ENCODE measurements at places on chromosomes 2 and 18.

DNA sequence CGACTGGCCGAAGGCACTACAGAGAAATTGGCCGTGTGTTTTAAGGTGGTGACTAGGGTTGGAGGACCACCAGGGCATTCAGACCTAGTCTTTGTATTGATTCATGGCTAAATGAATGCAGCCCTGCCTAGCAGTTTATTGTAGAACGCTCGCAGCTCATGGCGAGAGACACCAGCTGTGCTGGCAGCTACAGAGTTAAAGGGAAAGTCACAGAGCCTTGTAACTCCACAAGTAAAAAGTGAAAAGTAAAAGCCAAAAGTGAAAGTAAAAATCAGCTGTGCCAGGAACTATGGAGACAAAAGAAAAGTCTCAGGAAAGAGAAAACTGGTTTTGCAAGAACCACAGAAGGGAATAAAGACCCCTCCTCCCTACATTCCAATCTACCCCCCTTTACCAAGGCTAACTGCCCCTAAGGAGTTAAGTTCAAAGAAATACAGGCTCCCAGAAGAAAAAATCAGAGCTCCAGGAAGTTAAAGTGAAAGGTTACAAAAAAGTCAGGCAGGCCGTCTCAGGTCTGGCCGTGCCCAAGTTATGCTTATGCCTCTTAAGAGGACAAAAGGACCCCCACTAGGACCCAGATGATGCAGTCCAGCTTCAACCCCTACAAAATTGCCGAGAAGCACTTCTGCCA, 46.4 kb upstream of the SELENOI start:
- no peak for DNase-seq

DNA sequence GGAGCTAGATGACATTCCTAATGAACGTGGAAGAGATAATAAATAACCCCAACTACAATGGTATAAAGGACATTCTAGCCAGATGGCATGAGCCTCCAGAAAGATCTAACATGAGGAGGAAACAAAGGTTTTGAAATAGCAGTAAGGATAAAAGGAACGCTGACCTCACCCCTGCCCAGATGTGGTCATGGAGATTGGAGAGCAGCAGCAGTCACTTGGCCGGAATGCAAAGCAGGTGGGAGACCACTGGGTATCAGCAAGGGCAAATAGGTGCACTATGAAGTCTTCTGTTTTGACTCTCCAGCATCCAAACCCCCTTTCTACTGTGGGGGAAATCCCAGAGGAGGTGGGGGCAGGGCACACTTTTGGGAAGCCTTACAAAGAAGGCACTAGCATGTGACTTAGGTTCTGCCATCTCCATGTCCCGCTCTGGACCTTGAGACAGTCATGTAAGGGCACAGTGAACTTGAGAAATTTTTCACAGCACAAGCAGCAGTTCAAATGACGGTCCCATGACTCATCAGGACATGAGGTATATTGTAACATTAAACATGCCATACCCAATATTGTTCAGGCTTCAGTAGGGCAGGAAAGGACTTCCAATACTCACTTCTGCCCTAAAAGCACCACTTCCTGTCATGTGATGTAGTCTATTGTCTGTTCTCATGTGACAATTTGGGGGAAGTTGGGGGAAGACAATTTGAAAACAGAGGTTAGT, 55.2 kb downstream of the METTL4 start:
- no peak for DNase-seq

DNA sequence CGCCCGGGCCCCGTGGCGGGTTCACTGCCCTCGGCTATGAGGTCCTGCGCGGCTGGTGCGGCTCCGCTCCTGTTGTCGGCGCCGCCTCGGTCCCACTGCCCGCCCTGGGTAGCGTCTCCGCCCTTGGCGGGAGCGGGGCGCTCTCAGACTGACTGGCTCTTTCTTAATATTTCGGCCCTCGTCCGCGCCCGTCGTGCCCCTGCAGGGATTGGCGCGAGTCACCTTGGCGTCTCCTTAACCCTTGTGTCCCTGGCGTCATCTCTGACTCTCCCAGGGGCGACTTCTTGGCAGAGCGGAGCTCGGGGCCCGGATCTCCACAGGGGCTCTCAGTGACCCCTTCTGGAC, 1.3 kb downstream of the PTMA start:
- no peak for DNase-seq

DNA sequence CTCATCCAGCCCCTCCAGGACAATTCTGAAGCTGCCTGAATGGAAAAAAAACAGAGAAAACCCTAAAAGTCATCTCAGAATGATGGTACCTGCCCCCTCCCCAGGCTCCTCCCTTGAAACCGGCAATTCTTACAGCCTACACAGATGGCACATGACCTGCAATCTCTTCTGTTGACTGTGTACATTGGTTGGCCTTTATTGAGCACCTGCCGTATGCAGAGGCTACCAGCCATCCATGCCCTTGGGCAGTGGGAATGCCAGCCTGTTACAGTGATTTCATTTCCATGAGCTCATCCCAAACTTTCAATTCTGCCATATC, 57.1 kb downstream of the EMX1 start:
- no peak for DNase-seq

GRCh38 chr2:34808426-34808825, 1209.3 kb upstream of the FAM98A start:
- DNase-seq, result no peak

DNA sequence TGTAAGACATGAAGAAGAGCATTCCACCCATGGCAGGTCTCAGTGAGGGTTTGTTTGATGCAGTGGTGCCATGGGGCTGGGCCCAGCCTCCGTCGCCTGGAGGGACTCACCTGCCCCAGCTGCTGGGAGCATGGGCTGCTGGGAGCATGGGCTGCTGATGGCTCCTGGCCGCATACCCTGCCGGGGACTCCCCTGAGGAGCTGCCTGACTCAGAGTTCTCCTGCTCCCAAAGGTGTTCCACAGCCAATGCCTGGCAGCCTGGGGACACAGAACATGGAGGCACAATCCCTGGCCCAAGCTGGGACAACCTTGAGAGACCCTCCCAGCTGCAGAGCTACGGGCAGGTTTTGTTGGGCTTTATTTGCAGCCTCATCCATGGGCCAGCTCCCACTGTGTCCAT, 108.4 kb downstream of the COPS8 start:
- no peak for DNase-seq

DNA sequence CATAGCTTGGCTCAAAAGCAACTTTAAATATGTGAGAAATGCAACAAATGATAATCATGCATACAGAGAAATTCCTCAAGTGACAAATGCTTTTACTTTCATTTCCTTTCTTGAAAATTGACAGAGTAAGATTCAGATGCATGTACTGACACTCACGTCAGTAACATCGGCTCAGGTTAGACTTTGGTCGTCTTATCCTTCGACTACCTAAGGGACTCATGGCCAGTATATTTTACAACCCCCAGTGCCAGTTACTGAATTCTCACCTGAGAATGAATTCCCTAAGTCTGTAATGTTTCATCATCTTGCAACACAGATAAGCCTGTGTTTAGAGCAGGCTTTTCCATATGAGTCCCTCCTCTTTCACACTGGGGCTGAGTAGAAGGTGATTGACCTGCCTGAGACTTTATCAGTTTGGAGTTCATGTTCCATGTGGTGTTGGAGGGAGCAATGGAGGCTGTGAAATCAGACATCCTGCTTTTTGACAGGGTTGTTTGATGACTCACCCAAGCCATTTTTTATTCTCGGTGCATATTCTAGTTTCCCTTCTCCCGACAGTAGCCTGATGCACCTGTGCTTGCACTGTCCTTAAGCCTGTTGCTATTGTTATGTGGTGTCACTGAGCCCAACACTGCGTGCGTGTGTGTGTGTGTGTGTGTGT, 30.5 kb upstream of the ATP8B1 start:
- no peak for DNase-seq

DNA sequence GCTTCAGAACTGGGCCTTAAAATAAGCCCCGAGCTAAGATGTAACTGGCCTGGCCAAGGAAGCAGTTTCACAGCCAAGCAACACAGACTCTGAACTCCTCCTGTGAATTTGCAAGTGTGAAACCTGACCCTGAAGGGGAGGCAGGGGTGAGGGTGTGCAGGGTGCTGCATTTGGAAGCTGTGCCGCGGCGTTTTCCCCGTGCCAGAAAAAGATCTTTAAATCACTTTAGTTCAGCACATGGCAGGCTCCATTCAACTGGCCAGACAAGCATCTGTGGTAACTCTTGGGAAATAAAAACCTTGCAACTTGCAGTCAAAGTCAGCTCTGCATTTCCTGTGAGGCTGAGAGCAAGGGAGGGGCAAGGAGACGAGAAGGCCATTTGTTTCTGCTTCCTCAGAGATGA, 209.3 kb upstream of the SOX11 start:
- DNase-seq, result no peak

DNA sequence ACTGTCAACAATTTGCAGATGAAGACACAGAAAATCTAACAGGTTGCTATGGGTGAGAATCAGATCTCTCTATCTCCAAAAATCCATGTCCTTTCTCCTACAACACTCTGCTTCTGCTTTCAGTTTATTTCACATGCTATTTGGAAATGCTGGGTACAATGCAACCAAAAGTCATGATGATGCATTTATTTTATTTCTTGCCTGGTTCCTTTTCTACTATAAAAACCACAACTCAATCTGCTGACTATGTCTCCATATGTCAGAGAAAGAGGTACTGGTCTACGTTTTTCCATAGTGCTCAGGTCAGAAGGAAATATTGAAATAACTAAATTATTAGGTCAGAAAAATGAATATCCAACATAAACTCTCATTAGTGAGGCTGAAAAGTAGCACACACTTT, 20.5 kb downstream of the RAD51AP2 start:
- no peak for DNase-seq

DNA sequence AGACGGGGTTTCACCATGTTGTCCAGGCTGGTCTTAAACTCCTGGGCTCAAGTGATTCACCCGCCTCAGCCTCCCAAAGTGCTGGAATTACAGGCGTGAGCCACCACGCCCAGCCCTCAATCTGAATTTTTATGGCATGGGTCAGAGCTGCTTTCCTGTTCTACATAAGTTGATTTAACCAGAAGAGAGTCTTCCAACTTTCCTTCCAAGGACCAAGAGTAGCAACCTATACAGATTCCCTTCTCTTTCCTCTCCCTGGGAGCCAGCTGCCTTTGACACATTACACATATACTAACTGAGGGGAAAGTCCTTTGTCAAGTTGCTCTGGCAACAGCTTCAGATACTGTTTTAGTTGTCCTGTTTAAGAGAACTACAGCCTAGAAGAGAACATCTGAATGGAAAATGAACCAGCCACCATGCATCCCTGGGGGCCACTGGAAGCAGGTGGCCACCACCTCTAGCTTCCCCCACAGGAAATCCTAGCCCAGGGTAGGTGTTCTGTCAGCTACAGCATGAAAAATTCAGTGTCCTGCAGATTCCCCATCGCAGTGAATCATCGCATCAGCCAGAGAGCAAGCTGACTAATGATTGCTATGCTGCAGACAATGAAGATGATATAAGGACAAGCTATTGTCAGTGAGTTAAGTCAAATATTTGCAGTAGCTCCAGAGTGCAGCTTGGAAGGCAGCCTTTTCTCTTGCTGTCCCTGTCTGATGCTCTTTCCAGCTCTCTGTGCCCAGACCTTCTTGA, 62.9 kb downstream of the POMC start:
- DNase-seq, result no peak

- DNase-seq, result no peak
Observed at GRCh38 chr2:169513926-169514325, 4.4 kb downstream of the KLHL41 start.

GRCh38 chr2:169105476-169105875, 36.1 kb downstream of the DHRS9 start:
- no peak for DNase-seq

DNA sequence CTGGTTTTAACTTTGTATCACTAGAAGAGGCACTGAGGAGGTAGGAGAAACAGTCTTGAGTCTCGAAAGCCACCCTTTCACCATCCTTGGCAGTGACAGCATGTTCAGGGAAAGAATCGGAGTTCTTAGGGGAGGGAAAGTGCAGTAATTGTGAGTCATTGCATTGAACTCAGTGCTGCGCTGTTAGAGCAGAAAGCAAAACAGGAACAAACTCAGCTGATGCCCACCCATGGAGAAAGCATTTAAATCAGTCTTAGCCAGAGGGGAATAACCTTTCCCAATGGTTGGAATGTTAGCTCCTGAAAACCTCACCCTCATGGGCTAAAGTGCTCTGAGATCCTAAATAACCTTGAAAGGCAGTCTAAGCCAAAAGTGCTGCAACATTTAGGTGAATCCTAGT, 845.6 kb upstream of the CNTNAP5 start:
- DNase-seq, result no peak

Measured in forelimb muscle (tissue), 1 donor.